Fibroblast of mammary gland (primary cell): ENCODE measurements at places on chromosomes 6 and 20.

GRCh38 chr6:3918469-3918868 is 69.3 kb downstream of the FAM50B start:
- no peak for DNase-seq

DNA sequence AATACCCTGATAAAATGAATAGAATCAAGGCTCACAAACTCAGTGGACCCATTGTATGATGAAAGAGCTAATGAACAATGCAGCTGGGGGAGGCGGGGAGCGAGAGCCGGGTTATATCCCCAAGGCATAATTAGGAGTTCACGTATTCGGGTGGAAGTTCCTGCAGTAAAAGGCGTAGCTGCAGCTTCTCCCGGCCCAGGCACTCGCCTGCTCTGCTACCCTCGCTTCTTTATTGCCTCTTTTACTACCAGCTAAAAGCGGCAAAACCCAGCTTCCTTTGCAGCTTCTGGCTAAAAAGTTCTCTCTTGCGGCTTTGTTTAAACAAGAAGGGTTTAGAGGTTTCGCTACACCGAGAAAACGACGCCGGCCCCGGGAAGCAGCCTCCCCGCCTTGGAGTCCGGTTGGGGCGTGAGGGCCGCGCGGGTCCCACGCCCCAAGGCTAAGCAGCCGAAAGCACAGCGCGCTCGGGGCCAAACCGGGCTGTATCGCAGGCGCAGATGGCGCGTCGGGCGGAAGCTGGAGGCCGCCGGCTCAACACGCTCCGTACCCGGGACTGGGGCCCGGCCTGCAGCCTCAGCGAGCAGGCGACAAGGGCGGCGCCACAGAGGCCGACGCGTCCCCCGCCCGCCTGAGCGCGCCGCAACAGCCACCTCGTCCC is 1.6 kb downstream of the ZBTB2 start:
- peak; percentile 81 for DNase-seq

- DNase-seq: peak; percentile 3
Observed at GRCh38 chr6:146090474-146090873, 61.6 kb downstream of the GRM1 start.

DNA sequence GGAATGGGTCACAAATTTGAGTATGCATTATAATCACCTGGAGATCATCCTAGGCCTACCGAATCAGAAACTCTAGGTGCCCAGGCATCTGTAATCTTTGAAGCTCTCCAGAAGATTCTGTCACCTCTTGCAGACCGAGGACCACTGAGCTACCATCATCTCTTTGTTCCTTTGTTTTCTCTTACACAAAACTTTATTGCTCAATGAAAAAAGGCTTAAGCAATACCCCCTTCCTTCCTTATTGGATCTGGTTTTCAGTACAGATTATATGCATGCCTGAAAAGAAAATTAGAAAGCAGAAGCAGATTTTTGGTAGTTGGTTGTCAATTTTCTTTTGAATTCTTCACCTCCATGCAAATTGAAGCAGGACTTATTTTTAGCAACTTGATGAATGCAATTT is 31.3 kb downstream of the STX11 start:
- no peak for DNase-seq
